ENCODE measurements at places on chromosomes 12 and 14. TPM values are rescaled to one million over a fixed set of nuclear protein-coding genes. Genes with fewer than 3 reads are reported as not detected.
A peak's percentile ranks its signal among the peaks of the same experiment; 100 is the strongest.

DNA sequence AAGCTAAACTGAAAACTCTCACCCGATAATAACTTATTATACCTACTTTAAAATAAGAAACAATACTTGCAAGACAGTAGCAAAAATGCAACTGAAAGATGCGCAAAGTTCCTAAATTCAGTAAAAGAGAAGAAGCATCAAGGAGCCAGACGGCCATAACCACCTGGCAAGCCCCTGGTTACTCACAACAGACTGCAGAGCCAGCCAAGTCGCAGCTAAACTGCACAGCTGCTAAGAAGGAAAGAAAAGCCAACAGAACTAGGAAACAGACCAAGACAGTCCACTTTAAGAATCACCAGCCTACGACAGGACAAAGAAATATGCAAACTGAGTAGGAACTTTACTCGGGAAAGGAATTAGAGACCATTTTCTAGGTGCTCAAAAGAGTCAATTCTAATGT, 127.9 kb downstream of the TMTC1 start:
- H3K36me3 ChIP-seq, result no peaks in the 10 kb centered on the region
- no peak overlapping the region for H3K4me3 ChIP-seq
- no peaks in the 10 kb centered on the region for H3K27me3 ChIP-seq
- no peaks in the 10 kb centered on the region for H3K4me1 ChIP-seq
- no peak for DNase-seq
- no peak overlapping the region for H3K27ac ChIP-seq

DNA sequence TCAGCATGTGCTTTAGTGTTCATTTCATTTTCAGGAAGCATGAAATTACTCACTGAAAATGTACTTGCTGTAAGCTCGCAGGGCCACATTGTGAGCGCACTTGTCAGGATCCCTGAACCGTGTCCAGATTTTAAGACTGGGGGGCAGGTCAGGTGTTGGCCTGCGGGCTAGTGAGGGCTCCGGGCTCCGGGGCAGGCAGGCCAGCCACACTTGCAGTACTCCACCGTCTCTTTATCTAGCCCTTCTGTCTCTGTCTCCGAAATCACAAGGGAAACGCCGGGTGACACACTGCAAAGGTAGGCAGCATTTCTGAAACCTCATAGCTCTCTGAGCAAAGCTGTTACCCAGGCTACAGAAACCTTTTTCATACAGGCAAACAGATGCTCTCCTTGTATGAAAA, 98.7 kb downstream of the EML1 start:
- no peak overlapping the region for H3K27ac ChIP-seq
- no peaks in the 10 kb centered on the region for H3K27me3 ChIP-seq
- no peaks in the 10 kb centered on the region for H3K4me1 ChIP-seq
- H3K36me3 ChIP-seq, result no peaks in the 10 kb centered on the region
- H3K4me3 ChIP-seq, result no peak overlapping the region

DNA sequence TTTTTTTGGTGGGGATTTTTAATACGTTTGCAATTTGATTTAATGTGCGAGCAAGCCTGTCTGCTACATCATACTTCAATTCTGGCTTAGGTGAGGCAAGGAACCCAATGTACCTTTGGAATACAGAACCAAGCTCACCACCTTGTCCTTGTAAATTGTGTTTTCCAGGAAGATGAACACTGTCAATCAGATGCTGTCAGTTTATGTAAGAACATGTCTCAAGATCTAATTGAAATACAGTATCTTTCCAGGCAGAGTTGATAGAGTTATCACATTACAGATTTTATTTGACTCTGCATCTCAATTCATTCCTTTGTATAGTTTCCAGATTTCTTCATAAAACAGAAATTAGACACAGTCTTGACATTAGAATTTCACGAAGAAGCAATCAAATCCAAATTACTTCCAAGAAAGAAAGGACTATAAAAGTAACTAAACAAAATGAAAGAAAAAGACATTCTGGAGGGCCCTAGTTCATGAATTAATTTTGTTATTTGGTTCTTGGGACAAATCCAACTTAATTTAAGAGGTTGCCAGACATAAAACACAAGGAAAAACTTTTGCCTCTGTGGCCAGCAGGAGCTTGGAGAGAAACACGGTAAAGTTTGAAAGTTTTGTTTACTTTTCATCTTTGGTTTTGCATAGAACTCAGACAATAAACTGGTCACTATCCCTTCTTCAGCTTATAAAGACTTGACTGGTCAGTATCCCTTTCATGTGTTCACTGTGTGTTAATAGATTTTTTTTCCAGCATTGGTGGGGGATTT, 16.4 kb upstream of the MED13L start:
- H3K27ac ChIP-seq, result peak overlapping the region; percentile 25
- no peaks in the 10 kb centered on the region for H3K27me3 ChIP-seq
- no peak overlapping the region for H3K4me3 ChIP-seq
- no peak for DNase-seq

Gene SIRT4
- 1.5 TPM for total RNA-seq

Measured in Panc1 (cell line).